ENCODE measurements at places on chromosomes 5 and 9. TPM values are rescaled to one million over a fixed set of nuclear protein-coding genes. Genes with fewer than 3 reads are reported as not detected.

PCDHB15 gene
- total RNA-seq: 0.15 TPM

GALNT12 gene
- total RNA-seq: 15.6 TPM

PCDHB12 gene
- total RNA-seq: 0.13 TPM

PCDHA12 gene
- total RNA-seq: not detected

SMIM3 gene
- 0.34 TPM for total RNA-seq

CNTLN gene
- 5.9 TPM for total RNA-seq

SPINK13 gene
- total RNA-seq: not detected

UBE2QL1 gene
- total RNA-seq: not detected
